Fibroblast of skin of left quadriceps (primary cell): ENCODE measurements at places on chromosomes 1 and 21.

- no peak for DNase-seq
These were observed 7.3 kb upstream of the DHRS3 start for GRCh38 chr1:12625276-12625675.

GRCh38 chr1:193634470-193634869 lies 448.1 kb upstream of the B3GALT2 start:
- no peak for DNase-seq

GRCh38 chr1:6004412-6005123 lies 12.3 kb upstream of the NPHP4 start:
- no peak for DNase-seq

DNA sequence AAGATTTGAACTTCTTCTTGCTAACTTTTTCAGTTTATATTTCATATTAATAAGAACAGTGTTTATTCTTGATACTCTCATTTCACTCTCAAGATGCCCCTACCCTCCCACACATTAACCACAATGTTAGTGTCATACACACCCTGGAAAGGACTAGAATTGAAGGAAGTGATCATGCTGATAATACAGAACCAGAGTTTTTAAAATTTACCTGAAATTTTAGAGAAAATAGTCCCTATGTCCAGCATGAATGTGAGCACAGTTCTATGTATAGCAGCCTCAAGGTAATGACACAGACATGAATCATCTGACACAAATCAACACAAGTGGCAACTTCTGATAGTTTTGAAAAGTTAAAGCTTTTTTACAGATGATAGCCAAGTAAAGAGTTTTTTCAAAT lies 26.0 kb downstream of the RGS1 start:
- no peak for DNase-seq

- no peak for DNase-seq
These were observed 291.2 kb upstream of the RUNX1 start for GRCh38 chr21:35340273-35340672.

GRCh38 chr1:89523572-89524368 lies 859 bp upstream of the LRRC8B start:
- no peak for DNase-seq

GRCh38 chr1:215045698-215046308 lies 36.7 kb upstream of the KCNK2 start:
- peak; percentile 75 for DNase-seq

DNA sequence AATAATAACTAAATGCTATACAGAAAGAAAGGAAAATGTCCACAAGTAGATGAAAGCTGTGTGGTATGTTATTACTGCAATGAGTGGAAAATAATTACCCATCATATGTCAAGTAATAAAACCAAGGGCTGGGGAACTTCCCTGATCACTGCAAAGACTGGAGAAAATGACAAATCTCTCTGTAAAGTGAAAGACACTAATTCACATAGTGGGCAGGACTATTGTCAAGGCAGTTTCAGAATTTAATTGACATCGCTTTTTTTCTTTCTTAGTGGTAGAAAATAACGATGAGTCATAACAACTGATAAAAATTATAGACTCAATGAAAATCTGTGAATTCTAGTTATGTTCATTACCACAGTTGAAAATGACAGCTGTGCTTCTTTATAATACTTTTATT lies 153.7 kb upstream of the ST6GALNAC5 start:
- DNase-seq, result no peak

DNA sequence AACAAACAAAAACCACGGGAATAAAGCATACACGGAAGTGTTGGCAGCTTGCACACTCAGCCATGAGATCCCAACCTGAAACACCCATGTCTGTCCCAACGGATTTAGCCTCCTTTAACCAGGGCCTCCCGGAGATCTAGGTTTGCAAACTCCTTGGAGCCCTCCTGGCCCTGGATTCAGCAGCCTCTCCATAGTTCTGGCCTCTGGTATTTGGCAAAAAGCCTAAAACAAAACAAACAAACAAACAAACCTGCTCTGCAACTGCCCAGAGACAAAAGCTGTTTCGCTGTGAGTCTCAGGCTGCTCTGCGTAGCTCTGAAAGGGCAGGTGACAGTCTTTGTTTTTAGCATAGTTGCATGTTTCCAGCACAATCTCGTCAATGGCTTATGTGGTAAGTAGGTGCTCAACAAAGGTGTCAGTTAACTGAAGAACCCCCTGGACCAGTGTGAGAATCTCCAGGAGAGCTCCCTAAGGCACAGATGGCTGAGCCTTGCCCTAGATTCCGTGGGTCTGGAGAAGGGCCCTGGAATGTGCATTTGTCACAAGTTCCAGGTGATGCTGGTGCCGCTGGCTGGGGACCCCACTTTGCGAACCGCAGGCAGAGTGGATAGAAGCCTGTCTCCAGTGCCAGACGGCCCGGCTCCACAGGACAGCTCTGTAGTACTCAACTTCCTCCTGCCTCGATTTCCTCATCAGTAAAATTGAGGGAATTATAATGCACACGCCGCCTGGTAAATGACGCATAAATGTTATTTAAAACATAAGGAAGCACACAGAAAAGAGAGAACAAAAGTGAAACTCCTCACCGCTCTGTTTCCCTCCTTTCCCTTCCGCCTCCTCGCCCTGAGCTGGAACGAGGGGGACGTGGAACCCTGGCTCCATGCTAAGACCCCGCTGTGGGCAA lies 86.2 kb downstream of the RIPK4 start:
- no peak for DNase-seq

GRCh38 chr1:221794935-221795334 lies 53.0 kb upstream of the DUSP10 start:
- DNase-seq, result no peak

DNA sequence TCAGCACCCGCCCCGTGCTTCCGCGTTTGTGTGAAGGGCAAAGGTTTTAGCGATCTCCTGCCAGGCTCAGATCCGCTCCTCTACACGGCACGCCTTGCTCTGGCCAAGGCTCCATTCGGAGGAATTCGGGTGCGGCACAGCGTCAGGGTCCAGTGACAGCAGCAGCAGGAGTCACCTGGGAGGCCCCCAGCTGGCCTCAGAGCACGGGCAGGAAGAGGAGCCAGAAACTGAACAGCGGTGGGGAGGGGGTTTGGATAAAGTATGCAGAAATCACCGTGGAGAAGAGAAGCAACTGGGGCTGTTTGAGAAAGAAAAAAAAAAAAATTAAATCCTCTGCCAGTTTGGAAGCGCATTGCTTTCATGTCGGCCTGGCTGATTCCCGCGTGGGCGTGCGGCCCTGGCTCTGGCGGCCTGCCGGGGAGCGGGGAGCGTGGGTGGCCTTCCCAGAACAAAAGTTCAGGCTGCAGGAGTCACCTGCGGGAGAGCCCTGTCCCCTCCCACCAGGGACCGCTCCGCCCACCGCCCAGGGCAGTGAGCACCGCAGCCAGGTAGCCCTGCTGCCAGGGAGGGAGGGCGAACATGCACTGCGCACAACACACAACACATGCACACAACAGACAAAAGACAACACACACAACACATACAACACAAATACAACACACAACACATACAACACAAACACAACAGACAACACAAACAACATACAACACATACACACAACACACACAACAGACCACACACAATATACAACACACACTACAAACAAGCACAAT lies 107.6 kb downstream of the ETS2 start:
- no peak for DNase-seq

- DNase-seq, result no peak
These were observed 114.0 kb downstream of the KCNN3 start for GRCh38 chr1:154755858-154756730.

DNA sequence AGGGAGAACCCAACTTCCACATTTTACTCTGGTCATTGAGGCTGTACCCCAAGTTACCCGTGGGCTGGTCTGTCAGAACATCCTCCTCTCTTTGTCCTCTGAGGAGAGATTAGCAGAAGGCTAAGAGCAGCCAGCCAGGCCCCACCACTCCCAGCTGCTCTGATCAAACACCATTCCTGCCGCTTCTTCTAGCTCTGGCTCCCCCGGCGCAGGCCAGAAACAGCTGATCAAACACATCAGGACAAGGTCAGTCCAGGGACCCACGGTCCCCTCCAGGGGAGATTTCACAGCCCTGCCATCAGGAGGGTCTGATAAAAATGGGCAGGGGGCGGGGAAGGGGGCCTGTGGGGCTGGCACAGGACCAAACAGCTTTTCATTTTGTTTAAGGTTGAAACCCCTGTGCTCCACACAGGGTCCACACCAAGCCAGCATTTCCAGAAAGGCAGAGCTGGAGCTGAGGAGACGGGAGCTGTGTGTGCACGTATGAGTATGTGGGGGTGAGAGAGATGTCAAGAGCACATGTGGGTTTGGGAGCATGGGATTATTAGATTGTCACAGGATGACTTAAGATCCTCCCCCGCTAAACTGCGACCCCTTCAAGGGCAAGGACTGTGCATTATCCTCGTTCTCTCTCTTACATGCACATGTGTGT lies 29.9 kb upstream of the EPHA8 start:
- DNase-seq, result no peak

DNA sequence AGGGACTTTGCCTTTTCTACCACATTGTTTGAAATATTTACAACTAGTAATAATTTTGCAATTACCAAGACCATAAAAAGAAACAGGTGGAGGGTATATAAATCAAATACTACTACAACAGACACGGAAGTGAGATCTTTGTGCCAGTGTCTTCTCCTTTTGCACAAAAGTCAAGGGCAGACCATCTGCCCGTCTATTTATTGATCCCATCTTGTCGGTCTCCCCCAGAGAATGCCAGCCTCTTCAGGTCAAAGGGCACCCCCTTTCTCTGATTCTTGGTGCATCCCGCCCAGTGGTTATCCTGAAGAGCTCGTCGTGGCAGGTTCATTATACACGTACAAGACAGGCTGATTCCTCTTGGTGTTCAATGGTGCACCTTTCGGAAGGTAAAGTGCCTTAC lies 4.8 kb upstream of the PDE9A start:
- DNase-seq, result no peak
